ENCODE measurements at places on chromosomes 7 and 10. TPM values are rescaled to one million over a fixed set of nuclear protein-coding genes. Genes with fewer than 3 reads are reported as not detected.

Gene GDF2
- total RNA-seq, result not detected

Gene PDZD7
- total RNA-seq, result 0.33 TPM

Gene TEX36
- not detected for total RNA-seq

Gene HOXA5
- total RNA-seq, result 13.7 TPM

Gene PLXNA4
- total RNA-seq, result 9.5 TPM

Gene ICA1
- total RNA-seq, result 6.2 TPM

Gene ITPRID1
- total RNA-seq, result not detected

Gene CYP26C1
- total RNA-seq, result not detected

Gene MYO1G
- 0.78 TPM for total RNA-seq

Gene RET
- total RNA-seq, result 4.0 TPM

DNA sequence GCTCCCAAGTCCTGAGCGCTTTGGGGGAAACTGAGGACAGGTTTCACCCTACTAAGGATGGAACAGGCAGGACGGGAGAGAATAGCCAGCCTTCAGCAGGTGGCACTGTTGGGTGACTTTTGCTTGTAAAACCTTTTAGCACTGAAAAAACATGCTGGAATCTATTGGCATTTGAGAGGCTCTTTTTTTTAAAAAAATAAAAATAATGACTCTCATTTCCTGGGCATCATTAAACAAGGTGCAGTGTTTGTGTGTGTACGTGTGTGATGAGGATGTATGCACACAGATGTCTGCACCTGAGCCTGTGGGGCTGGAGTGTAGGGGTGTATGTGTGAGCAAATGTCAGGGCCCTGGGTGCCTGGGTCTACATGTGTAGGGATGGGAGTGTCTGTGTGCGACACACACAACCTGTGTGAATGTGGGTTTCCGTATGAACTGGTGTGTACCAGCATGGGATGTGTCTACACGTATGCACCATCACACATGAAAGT is 177.9 kb downstream of the RPS24 start:
- H3K27me3 ChIP-seq, result no peaks in the 10 kb centered on the region
- no peak for DNase-seq
- H3K36me3 ChIP-seq, result no peaks in the 10 kb centered on the region

DNA sequence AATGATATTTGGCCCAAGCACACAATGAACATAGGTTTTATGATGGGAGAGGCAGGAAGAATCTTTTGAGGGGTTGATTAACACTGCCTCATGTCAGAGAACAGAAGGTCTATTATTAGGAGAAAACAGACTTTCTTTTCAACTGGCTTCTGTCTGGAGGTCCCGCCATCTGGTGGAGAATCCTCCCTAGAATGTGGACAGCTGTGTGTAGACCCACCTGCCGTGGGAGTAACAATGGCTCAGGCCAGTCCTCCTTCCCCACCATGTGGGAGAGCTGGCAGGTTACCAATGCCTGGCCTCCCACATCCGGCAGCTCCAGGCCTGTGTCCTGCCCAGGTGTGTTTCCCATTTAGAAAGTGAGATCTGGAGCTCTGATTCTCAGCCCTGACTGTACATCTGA is 70.4 kb upstream of the AOAH start:
- H3K4me1 ChIP-seq, result peaks cover 7% of the 10 kb centered on the region
- no peak overlapping the region for H3K4me3 ChIP-seq
- no peaks in the 10 kb centered on the region for H3K27me3 ChIP-seq
- H3K27ac ChIP-seq, result no peak overlapping the region
- DNase-seq, result peak; percentile 37
- H3K36me3 ChIP-seq, result no peaks in the 10 kb centered on the region

- no peaks in the 10 kb centered on the region for H3K4me1 ChIP-seq
- H3K4me3 ChIP-seq, result no peak overlapping the region
- no peak overlapping the region for H3K27ac ChIP-seq
- no peaks in the 10 kb centered on the region for H3K36me3 ChIP-seq
- no peaks in the 10 kb centered on the region for H3K27me3 ChIP-seq
Measured at GRCh38 chr10:55013318-55013717, 212.3 kb upstream of the PCDH15 start.

DNA sequence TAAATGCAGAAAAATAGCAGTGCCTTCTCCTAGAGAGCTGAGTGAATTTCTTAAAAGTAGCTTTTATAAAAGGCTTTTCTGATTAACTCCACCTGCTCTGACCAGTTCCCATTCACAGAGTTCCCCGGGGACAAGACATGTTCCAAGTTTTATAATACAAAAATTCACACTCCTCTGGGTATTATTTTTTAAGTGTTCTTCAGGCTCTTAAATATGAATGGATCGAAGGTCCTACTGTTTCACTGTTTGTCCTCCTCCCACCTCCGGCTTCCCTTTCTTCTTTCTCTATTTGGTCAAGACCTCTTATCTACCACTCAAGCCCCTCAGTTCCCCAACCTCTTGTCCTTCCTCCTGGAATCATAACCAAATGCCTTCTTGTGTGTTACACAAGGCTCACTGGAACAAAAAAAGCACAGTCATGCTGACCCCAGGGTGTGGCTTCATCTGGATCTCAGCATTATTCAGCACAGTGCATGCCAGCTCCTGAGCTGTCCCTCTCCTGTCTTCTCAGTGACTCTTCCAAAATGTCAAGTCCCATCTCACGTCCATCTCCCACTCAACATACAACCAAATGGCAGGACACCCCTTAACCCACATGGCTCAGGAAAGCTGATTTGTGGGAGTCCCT is 222.4 kb downstream of the SORCS1 start:
- no peak overlapping the region for H3K4me3 ChIP-seq
- H3K36me3 ChIP-seq, result no peaks in the 10 kb centered on the region
- no peaks in the 10 kb centered on the region for H3K27me3 ChIP-seq
- DNase-seq, result no peak
- H3K27ac ChIP-seq, result no peak overlapping the region
- no peaks in the 10 kb centered on the region for H3K4me1 ChIP-seq

- no peaks in the 10 kb centered on the region for H3K36me3 ChIP-seq
- H3K4me3 ChIP-seq, result no peak overlapping the region
- H3K4me1 ChIP-seq, result no peaks in the 10 kb centered on the region
- no peak for DNase-seq
- H3K27ac ChIP-seq, result no peak overlapping the region
Measured at GRCh38 chr10:18020523-18020922, 68.8 kb downstream of the SLC39A12 start.

DNA sequence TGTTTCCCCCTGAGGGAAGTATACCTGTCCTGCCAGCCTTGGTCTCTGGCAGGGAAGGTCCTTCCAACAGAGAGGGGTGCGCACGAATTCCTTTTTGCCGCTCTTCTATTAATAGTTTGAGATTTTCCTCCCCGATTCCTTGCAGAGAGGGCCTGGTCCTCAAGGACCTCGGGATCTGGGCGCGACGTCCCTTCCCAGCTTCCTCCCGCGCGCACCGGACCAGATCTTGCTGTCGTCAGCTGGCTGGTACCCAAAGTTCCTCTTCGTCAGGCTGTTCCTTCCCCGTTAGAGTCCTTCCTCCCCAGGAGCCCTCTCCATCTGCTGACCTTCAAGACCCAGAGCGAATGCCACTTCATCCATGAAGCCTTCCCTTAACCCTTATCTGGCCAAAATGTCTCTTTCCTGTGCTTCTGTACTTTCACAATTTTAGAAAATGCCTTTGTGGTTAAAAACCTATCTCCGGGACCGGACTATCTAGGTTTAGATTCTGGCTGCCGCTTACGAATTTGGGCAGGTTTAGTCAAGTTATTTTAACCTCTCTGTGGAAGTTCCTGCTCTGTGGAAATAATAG is 851 bp upstream of the GOT1 start:
- H3K4me3 ChIP-seq, result peak overlapping the region; percentile 82
- no peaks in the 10 kb centered on the region for H3K27me3 ChIP-seq
- peak overlapping the region; percentile 94 for H3K27ac ChIP-seq

DNA sequence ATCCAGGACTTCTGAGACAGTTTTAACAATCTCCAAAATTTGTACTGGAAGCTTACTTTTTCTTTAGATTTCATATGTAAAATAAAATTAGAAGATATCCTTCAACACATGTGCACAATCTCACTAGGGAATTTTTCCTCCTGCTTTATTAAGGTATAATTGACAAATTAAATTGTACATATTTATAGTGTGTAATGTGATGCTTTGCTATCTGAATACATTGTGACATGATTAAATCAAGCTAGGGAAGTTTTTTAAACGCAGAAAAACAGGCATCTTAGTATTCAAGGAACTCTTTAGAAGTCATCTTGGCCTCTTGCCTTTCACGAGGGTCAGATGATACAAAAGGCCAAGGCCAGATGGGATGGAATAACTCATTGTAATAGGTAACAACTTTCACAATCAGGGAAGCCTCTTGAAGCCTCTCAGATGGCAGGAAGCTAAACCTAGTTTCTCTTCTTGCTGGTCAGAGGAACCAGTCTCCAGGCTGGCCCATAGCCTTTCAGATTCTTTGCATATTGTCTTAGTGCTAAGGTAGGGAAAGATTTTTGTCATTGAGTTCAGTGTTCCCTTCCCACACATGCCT is 78.7 kb downstream of the RHOBTB1 start:
- no peaks in the 10 kb centered on the region for H3K27me3 ChIP-seq
- H3K4me3 ChIP-seq, result no peak overlapping the region
- no peak overlapping the region for H3K27ac ChIP-seq
- H3K36me3 ChIP-seq, result peaks cover 5% of the 10 kb centered on the region
- no peaks in the 10 kb centered on the region for H3K4me1 ChIP-seq

- no peak for DNase-seq
- H3K27ac ChIP-seq, result peak overlapping the region; percentile 34
- no peaks in the 10 kb centered on the region for H3K36me3 ChIP-seq
- H3K27me3 ChIP-seq, result no peaks in the 10 kb centered on the region
- peaks cover 40% of the 10 kb centered on the region for H3K4me1 ChIP-seq
Measured at GRCh38 chr10:34766266-34766600, 48.9 kb downstream of the PARD3 start.

DNA sequence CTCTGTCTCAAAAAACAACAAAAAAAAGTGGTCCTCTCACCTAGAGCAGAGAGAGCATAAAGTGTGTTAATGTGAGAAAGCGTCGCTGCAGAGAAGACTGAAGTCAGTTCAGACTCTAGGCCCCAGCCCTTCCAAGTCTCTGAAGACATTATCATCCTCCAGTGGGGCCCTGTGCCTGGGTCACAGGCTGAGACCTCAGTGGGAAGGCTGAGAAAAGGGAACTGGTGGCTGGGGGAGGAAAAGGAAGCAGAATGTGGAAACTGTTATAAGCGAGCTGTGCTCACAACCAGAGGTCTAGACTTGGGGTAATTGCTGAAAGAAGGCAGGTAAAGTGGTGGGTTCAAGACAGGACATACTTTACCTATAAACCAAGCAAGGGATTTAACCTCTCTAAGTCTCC is 4.9 kb upstream of the RRP12 start:
- H3K36me3 ChIP-seq, result no peaks in the 10 kb centered on the region
- H3K4me3 ChIP-seq, result no peak overlapping the region
- DNase-seq, result no peak
- no peaks in the 10 kb centered on the region for H3K27me3 ChIP-seq

GRCh38 chr7:28835800-28836199 is 122.3 kb downstream of the TRIL start:
- no peak overlapping the region for H3K4me3 ChIP-seq
- H3K36me3 ChIP-seq, result no peaks in the 10 kb centered on the region
- no peak for DNase-seq
- no peaks in the 10 kb centered on the region for H3K27me3 ChIP-seq
- H3K4me1 ChIP-seq, result no peaks in the 10 kb centered on the region
- no peak overlapping the region for H3K27ac ChIP-seq

DNA sequence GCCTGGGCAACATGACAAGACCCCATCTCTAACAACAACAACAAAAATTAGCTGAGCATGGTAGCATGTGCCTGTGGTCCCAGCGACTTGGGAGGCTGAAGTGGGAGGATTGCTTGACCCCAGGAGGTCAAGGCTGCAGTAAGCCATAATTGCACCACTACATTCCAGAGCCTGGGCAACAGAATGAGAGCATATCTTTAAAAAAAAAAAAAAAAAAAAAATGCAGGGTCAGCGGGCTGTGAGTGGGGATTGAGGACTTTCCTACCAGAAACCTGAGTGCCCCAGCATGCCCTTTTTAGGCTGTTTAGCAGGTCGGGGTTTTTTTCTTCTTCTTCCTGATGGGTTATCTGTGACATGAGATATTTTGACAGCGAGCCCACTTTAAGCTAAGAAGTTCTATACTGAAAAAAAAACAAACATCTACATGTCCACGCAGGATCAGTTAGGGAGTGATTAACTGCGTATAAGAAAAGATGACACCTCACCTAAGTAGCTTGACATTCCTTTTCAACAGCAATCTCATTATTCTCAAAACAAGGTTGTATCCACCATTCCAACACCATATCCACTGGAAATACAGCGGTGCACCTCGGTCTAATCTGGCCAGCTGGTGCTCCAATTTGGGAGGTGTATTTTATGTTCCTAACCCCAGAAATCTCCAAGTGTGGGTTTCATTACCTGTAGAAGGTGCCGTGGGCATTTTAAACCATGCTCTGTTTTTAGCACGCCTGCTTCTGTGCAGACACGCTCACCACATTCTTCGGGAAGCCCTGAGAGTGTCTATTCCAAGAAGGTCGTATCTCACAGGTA is 13.8 kb upstream of the RFC2 start:
- peaks cover 5% of the 10 kb centered on the region for H3K4me1 ChIP-seq
- H3K27ac ChIP-seq, result no peak overlapping the region
- no peak overlapping the region for H3K4me3 ChIP-seq
- DNase-seq, result no peak
- H3K36me3 ChIP-seq, result no peaks in the 10 kb centered on the region

DNA sequence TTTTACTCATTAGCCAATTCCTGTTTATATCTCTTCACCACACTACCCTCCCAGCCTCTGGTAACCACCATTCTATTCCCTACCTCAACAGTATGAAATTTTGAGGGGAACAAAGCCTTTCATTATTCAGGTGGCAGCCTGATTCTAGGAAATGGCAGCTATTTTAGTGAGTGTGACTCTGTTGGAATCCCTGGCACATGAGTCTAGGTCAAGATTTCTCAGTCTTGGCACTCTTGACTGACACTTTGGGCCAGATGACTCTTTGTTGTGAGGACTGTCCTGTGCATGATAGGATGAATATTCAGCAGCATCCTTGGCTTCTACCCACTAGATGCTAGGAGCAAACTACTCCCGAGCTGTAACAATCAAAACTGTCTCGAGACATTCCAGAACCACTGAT is 322.8 kb upstream of the PHYHIPL start:
- H3K27me3 ChIP-seq, result no peaks in the 10 kb centered on the region
- no peak overlapping the region for H3K4me3 ChIP-seq
- H3K27ac ChIP-seq, result no peak overlapping the region
- no peak for DNase-seq
- H3K4me1 ChIP-seq, result no peaks in the 10 kb centered on the region
- no peaks in the 10 kb centered on the region for H3K36me3 ChIP-seq

DNA sequence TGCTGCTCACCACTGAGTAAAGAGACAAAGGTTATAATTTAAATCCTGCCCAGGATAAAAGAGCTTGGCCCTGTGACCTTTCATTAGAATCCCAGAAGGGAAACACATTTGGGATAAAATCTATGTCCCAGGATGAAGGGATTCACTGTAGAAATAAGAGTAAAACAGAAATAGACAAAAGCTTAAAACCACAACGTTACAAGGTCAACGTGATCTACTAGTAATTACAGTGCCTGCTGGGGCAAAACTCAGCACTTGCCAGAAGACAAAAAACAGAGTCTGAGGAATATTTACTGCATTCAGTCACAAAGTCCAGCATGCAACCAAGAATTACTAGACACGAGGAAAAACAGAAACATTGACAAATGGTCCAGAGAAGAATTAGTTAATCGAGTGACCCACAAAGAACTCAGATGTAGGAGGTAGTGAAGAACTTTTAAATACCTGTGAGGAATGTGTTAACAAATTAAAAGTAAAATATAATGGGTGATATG is 982.3 kb downstream of the GATA3 start:
- no peak overlapping the region for H3K4me3 ChIP-seq
- H3K27ac ChIP-seq, result no peak overlapping the region
- no peaks in the 10 kb centered on the region for H3K27me3 ChIP-seq

All from esophagus muscularis mucosa (tissue), 4 donors.